ENCODE measurements at places on chromosomes 4 and X. TPM values are rescaled to one million over a fixed set of nuclear protein-coding genes. Genes with fewer than 3 reads are reported as not detected.

GRCh38 chr4:55358246-55358645, 12.2 kb downstream of the SRD5A3 start:
- no peak for DNase-seq

GRCh38 chr4:35364321-35364870, 879.9 kb downstream of the ARAP2 start:
- no peak for DNase-seq

GRCh38 chrX:77527233-77528001, 80.2 kb downstream of the FGF16 start:
- no peak for DNase-seq

- no peak for DNase-seq
Measured at GRCh38 chr4:158819942-158820786, 51.3 kb downstream of the FNIP2 start.

The HS3ST1 gene
- 0.06 TPM for total RNA-seq

The DNASE1L1 gene
- total RNA-seq = 26.3 TPM

The NUDT11 gene
- total RNA-seq = 0.84 TPM

The PNMA5 gene
- 0.29 TPM for total RNA-seq

Measured in CD4-positive, alpha-beta memory T cell (primary cell).